ENCODE measurements at places on chromosomes 2 and 18.

DNA sequence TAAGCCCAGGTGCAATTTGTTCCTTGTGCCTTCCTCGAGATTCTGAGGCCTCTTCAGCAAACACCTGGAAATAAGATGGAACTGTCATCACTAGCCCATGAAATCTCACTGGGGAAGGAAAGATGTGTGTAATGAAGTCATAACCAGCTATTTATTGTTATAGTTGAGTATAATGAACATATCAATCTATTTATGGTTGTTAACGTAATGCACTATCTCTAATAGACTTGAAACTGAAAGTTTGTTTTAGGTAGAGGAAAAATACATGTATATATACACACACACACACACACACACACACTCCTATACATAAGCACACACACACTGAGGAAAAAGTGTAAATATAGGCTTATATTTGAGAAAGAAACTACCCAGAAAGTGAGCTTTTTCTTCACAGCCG, 62.8 kb downstream of the UGGT1 start:
- no peak for DNase-seq

DNA sequence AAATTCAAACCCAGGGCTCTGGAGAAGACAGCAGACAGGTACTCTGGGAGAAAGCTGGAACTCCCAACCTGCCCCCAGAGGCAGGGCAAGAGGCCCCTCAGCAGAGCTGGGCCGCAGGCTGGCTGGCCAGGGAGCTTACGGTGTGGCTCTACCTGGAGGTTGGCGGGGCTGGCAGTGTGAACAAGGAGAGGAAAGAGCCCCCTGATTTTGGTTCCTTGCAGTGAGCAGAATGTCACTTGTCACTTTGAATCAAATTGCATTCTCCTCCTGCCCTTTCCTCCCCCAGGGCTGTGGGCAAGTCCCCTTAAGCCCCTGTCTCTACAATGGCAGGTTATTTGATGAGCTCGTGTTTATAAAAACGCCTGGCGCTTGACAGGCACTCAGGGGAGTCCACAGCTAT, 32.6 kb downstream of the MYO7B start:
- no peak for DNase-seq

DNA sequence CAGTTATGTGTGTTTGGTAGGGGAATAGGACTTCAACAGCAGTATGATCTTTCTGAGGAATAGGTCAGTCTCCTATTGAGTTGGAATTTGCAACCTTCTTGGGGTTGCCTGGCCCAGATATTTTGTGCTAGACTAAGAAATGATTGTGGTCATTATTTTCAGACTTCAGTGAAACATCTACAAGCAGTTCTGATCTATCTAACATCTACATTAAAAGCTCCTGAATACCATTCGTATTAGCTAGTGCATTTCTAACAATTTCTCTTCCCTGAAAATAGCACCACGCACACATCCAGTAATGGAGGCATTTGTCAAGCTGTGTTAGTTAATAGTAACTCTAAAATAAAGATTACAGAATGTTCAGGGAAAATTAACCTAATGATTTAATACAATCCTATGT, 179.3 kb downstream of the FIGN start:
- DNase-seq, result no peak

- no peak for DNase-seq
Observed at GRCh38 chr2:157055660-157056199, 201.8 kb upstream of the GALNT5 start.

DNA sequence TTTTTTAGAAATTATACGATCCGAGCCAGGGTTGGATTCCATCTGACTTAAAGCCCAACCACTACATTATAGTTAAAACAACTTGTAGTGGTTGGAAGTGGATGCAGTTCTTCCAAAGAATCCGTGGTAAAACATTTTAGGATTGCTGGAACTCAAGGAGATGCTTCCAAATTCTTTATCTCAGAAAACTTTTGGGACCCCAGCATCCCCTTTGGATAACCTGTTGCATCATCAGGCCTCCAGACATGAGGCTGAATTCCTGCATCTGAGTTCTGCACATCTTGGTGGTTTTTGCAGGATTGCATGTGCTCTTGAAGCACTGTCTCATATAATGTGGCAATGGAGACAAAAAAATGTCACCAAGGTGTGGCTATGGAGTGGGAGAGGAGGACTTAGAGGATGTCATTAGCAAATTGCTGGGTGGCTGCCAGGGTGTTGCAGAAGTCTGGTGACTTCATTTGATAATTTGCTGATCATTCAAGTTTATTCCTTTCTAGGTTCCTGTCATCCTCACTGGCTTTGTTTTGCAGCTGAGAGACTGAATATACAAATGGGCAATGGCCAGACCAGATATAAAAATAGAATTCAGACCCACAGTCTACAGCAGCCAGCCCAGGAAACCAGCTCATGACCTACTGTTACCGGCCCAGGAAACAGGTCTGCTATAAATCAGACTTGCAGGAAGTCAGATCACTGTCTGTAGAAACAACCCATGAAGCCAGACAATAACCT, 207.7 kb downstream of the BCL2 start:
- no peak for DNase-seq

- no peak for DNase-seq
Observed at GRCh38 chr2:186590350-186590758, 498 bp downstream of the ITGAV start.

- DNase-seq, result no peak
Observed at GRCh38 chr2:669323-669722, 7.9 kb downstream of the TMEM18 start.
